ENCODE measurements at places on chromosomes 6 and 20.

- DNase-seq, result no peak
These were observed 141.3 kb downstream of the FUT9 start for GRCh38 chr6:96157018-96157565.

DNA sequence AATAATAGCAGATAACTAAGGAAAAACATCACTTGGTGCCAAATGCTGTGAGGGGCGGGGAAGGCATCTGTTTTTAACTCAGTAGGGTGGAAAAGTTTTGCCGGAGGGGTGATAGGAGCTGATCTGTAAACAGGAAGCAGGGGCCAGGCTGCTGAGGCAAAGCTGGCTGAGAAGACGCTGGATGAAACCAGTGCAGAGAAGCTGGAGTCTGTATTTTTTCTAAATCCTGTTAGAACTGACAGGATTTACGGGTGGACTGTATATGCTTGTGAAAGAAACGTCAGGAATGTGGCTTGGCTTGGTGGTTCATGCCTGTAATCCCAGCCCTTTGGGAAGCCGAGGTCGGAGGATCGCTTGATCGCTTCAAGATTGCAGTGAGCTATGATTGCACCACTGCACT is 5.6 kb downstream of the PCMTD2 start:
- peak; percentile 74 for DNase-seq

DNA sequence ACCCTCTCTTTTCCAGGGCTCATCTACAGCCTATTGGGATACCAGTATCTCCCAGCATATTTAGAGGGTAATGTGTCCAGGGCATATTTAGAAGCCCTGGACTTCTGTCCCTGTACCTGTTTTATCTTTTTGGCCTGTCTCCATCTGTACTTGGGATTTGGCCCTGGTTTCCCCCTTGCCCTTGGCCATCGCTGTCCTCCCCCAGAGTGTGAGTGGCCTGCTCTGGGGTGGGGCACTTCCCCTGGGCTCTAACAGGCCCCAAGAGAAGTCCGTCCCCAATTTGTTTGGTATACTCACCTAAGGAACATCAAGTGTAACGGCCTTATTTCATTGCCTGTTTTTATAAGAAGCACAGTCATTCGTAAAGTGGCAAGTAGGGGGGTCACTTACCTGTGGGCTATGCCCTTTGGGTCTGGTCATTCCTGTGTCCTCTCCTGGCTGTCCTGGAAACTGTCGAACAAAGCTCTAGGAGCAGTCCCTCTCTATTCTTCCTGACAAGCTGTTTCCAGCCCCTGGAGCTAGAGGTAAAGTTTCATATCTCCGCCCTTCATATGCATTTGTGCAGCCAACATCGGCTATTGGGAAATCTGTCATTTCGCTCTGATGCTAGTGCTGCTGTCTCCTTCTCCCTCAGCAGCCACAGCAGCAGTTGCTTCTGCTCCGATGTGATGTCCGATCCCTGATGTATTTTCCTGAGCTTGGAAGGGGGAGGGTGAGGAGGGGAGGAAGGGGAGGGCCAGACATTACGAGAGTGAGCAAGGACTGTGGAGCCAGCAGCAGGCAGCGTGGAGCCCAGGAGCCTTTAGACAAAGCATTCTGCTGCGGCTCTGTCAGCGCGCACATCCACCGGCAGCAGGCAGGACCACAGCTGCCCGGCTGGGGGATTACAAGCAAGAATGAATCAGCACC is 83.4 kb downstream of the TCP11 start:
- no peak for DNase-seq

DNA sequence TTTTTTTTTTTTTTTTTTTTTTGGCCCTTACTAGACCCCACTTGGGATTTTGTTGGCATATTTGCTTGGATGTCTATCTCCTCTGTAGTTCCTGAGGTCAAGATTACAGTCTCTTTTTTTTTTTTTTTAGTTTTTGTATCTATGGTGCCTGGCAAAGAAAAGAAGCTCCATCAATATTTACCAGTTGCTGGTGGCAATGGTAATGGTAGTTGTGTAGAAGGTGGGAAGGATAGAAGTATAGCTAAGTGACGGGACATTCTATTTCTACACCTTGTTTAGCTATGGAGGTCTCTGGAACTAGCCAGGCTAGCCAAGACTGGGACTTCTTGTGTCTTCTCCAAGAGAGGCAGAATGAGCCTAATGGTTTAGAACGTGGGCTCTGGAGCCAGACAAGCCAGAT is 42.2 kb upstream of the TNFAIP3 start:
- no peak for DNase-seq

- DNase-seq, result no peak
These were observed 69.6 kb upstream of the ZNF184 start for GRCh38 chr6:27542485-27542884.

DNA sequence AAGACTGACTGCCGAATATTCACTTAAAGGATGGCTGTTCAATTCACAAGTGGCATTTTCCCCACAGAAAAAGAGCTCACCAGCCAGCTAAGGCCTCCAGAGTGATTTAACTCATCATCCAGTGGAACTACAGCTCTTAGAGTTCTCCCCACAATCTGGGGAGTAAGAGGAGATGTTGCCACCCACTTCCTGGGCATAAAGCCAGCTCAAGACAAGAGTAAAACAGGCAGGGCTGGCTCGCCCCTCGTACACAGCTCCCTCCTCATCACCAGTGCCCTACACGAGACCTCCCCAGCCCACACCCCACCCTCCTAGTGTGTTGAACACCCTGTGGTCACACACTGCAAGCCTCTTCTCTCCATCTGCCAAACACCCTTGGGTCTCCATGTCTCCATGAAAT is 47.2 kb upstream of the IPCEF1 start:
- peak; percentile 48 for DNase-seq

GRCh38 chr6:85252552-85252951 is 197.3 kb upstream of the NT5E start:
- no peak for DNase-seq

DNA sequence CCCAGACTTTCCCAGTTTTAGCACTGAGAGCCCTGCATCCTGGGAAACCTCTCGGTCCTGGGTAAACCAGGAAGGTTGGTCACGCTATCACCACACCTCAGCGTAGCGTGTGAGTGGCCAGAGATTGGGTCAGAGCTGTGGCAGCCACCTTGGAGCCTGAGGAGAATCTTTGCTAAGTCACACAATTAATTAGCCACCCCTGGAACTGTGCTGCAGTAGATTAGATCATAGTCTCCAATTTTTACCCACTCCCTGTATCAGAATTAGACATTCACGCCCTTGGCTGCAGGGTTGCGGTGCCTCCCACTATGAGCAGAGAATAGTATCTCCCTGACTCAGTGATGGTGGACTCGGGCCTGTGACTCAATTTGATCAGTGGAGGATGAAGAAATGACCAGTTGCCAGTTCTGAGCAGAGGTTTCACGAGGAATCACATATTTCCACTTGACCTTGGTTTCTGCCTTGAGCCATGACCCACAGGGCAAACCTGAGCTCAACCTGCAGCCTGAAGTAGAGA is 6.0 kb upstream of the PTGIS start:
- no peak for DNase-seq

GRCh38 chr6:139655783-139656705 is 281.6 kb upstream of the CITED2 start:
- DNase-seq, result no peak

GRCh38 chr6:22917344-22917743 is 348.0 kb downstream of the HDGFL1 start:
- no peak for DNase-seq

- DNase-seq, result no peak
These were observed 54.4 kb downstream of the SNRNP48 start for GRCh38 chr6:7644417-7644816.

GRCh38 chr20:50371878-50372769 is 138.1 kb upstream of the PTPN1 start:
- DNase-seq, result no peak

- DNase-seq, result no peak
These were observed 24.8 kb downstream of the ZNF311 start for GRCh38 chr6:28980137-28980851.

- DNase-seq, result no peak
These were observed 650 bp upstream of the CASP8AP2 start for GRCh38 chr6:89828988-89829471.

DNA sequence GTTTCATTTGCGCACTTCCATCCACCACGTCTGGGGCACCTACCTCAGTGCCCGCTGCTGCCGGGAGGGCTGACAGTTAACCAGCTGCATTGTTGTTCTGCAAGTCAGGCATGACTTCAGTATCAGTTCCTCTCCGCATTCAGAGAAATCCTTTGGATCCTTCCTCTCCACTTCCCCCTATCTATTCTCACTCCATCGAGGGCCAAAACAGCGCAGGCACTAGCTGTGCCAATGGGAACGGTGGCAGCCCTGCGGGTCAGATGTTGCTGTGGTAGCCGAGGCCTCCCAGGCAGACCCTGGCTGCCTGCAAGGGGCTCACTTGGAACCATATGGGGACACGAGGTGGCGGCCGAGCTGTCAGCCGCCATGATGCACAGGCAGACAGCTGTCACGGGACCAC is 64.2 kb upstream of the INSM1 start:
- DNase-seq, result no peak

GRCh38 chr20:695165-695866 is 19.7 kb upstream of the SCRT2 start:
- no peak for DNase-seq

DNA sequence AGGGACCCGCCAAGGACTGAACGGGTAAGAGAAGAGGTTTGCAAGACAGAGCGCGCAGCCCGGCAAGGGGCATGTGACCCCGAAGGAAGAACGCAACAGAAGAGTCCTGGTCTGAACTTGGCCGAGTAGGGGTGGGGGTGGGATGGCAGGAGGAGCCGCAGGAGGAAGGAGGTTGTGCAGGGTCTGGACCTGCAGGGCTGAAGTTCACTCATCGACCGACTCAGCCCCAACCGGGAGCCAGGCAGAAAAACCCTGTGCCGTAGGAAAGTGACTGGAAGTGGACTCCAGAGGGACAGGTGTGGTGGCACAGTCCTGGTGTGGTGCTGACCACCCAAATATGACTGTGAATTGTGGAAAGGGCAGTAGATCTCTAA is 15.2 kb downstream of the ADISSP start:
- no peak for DNase-seq

DNA sequence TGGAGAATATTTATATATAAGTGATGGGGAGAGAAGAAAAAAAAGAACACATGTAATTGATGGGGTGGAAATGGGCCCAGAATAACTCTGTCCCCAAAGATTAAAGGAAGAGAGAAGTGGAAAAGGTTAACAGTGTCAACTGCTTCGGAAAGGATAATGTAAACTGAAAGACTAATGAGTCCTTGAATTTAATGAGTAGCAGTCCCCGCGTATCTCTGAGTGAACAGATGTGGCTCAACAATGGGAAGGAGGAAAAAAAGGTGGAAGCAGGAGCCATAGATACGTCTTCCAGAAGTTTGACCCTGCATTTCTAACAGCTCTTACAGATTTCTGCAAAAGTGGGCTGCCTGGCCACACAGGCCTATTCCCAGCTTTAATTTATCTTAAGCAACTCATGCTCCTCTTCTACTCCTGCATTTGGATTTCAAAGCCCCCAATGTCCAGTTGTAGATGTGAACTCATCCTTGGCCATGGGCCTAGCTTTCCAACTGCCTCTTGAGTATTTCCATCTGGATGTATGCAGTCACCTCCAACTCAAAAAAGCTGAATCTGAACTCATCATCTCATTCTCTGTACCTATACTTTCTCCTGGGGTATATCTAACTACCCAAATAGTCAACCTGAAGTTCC is 61.3 kb downstream of the DST start:
- no peak for DNase-seq

DNA sequence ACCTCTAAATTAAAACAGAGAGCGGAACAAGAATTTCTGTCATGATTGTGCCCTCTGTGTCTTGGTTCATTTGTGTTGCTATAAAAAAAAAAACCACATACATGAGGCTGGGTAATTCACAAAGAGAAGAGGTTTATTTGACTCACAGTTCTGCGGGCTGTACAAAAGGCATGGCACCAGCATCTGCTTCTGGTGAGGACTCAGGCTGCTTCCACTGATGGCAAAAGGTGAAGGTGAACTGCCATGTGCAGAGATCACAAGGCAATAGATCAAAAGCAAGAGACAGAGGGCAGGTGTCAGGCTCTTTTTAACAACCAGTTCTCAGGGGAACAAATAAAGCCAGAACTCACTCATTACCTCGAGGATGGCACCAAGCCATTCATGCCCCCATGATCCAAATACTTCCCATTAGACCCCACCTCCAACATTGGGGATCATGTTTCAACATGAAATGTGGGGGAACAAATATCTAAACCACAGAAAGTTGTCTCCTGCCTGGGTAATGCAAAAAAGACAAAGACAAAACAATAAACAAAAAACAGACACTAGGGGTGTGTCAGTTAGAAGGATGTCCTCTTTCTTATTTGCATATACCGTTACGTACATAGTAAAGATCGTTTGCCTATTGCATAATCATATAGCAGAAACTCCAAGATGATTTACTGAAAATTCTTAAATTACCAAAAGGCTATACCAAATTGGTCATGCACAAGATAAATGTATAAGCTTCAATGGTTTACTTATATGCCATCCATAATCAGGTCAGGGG is 17.0 kb downstream of the SERPINB9 start:
- no peak for DNase-seq

- DNase-seq, result no peak
These were observed 141.9 kb upstream of the NEDD9 start for GRCh38 chr6:11374036-11375010.

DNA sequence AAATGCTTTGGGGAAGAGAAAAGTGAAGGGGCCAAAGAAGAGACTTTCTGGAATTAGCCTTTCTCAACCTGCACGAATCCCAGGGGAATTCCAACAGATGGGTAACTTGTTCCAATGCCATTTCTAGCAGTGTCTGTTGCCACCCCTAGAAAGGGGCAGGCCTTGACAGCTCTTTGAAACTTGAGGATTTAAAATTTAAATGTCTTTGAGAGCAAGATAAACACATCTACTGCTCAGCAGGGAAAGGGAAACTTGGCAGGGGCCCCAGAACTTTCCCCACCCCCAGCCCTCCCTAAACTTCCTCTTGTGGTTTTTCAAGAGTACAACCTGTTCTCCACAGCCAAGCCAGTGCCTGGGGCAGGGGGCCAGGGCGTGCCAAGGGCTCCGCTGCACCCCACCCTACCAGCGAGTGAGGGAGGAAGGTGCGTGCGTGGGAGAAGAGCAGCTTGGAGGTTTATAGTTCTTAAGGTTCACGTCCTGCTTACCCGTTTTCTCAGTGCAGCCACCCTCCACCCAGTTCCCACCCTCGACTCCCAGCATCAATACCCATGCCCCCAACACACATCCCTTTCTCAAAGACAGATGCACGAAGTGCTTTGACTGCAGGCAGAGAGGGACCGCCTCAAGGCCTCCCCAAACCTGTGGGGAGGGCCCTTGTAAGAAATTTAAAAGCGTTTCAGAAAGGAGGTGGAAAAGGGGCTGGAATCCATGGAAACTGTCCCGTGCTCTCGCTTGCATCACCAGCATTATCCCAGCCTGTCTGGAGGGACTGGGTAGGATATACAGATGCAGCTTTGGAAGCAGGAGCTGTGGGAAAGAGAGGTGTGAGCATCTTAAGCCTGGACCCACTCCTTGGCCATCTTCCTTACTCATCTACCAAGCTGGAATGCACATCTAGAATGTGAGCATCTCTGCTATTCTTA is 4.5 kb upstream of the TAF8 start:
- peak; percentile 27 for DNase-seq

DNA sequence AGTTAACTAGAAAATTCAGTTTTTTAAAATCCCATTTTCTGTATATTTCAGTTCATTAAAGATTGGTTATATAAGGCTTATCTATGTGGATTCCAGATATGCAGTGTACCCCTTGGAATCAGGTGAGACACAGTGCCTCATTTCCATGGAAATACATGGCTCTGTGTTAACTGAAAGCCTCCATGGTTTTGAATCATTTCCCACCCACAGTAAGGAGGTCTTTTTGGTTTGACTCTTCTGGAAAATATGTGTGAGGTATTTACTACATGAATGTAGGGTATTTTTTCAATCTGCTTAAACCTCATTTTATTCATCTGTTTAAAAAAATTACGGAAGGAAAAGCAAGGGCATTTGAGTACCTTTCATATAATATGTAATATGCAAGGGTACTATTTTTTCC is 25.5 kb downstream of the RNF144B start:
- no peak for DNase-seq
